ENCODE measurements at places on chromosomes 2 and 18.

DNA sequence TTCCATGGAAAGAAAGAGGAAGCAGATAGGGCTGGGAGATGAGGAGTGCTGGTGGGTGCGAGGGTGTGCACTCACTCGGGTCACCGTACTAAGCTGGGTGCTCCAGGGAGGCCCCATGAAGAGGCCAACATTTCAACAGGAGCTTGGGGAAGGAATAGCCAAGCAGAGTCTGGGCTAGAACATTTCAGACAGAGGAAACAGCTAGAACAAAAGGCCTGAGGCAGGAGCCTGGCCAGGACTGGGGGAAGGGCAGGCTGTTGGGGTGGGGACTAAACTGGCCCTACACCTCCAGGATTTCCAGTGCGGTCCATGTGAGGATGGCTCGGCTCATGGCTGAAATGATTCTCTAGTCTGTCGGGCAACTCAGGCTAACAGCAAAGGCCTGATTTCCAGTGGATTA is 90.8 kb downstream of the ZFP36L2 start:
- DNase-seq: no peak

DNA sequence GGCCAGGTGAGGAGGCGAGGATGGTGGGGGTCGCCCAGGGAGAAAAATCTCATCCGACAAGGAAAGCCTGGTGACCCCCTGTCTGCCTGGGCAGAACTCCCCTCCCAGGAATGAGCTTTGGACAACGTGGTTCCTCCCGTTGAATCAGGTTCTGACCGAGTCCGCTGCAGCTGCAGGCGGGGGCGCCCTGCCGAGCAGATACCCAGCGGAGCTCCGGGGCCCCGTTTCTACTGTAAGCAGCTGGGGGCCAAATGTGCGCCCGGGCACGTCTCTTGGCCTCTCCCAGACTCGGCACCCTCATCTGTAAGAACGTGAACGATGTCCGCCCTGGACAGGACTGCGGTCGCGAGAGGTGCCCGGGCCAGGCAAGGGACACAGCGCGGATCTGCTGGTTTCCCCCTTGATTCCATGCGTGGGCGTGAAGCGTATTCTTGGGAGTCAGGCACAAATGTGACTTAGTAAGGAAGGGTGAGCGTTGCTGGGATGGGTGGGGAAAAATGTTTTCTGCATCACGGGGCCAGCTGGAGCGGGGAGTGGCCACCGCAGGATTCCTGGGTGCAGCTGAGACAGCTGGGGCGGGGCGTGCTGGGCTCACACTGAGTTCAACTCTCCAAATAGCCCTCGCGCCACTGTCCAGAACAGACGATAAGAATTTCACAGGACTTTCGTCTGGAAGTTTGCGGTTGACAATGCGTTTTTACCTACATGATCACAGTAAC is 20.2 kb upstream of the TUBB6 start:
- no peak for DNase-seq

DNA sequence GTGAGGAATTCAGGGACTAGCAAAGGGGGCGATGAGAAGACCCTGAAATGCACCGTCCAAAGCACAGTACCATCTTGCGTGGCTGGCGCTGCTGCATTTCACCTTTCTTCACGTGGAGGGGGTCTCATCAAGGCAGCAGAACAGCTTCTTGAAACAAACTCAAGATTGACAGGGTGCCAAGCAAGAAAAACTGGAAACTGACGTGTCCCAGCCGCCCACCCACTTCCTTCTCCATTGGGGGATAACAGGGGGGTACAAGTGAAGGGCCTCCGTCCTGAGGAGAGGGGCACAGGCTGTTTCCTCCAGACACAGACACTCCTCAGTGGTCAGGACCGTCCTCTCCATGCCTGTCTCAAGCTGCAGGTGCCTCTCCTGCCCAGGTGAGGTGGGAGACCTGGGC is 32.5 kb downstream of the HDAC4 start:
- DNase-seq: no peak

- DNase-seq: no peak
Observed at GRCh38 chr2:170554278-170554955, 160.7 kb upstream of the SP5 start.

DNA sequence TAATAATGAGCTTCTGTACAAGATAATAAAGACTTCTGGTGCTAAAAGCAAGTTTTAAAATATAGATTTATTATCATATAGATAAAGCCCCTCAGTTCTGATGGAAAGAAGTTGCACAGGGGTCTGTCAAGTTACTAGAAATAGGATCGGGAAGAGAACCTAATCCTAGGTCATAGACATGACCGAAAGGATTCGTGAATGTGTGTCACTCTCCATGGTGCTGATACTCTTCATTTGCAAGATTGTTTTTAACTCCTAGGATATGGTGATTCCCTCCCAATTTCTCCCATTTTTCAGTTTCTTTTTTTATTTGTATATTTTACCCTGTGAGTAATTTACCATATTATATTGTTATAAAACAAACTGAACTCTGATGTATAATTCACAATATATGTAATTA is 58.9 kb upstream of the CTNNA2 start:
- DNase-seq: no peak

DNA sequence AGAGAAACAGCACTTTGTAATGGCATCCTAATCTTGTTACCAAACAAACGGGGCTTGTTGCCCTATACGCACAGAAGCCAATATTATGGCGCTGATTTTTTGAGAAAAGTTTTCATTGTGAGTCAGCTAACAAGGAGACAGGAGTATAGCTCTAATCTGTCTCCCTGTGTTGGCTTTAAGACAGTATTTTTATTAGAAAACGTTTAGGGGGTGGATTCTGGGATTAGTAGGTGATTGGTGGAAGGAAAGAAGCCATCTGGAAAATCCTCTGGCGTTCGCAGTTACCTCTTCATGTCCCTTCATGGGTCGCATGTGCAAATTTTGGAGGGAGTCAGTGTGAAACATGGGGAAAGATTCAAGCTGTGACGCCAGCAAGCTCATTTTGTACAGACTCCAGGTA is 698 bp upstream of the TMEM237 start:
- no peak for DNase-seq

- no peak for DNase-seq
Observed at GRCh38 chr2:23427350-23427749, 42.4 kb downstream of the KLHL29 start.

DNA sequence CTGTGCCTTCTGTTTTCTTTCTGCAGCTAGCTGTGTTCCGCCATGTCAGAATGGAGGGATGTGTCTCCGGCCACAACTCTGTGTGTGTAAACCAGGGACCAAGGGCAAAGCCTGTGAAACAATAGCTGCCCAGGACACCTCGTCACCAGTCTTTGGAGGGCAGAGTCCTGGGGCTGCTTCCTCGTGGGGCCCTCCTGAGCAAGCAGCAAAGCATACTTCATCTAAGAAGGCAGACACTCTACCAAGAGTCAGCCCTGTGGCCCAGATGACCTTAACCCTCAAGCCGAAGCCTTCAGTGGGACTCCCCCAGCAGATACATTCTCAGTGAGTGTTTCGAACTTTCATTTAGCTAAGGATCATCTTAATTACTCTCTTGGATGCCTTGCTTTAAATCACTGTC is 74.1 kb downstream of the LTBP1 start:
- DNase-seq: no peak
